ENCODE measurements at places on chromosomes 7 and 10.

DNA sequence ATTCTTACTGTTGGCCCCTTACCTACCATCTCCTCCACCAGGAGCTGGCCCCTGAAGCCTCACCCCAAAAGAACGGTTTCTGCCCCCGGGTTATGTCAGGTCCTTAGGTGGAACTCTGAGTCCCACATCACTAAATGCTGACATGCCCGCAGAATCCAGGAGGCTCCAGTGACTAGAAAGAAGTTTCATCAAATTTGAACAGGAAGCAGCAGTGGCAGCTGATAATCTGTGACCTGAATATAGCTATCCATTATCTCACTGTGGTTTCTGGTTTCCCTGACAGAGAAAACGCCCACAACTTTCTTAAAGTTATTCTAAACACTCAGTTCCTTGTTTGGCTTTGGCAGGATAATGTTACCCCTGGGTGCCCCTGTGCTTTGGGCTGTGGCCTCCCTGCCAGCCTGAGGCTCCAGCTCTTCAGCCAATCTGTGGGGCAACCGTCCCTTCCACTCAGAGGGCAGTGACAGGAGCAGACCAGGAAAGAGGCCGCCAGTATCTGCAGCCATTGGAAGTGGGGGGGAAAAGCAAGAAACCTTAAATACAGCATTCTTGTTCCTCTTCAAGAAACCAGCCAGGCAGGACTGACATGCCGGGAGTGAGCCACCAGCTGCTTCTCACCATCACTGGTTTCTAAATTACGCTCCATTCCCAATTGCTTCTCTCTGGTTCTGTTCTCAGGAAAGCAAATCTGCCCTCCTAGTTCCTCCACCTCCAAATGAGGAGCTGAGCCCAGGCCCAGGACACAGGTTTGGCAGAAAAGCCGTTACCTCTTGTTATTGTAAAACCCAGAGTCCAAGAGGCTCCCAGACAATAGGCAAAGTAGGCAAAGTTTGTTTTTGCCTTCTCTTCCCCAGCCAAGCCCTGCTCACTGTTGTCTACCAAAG lies 41.2 kb upstream of the VCL start:
- DNase-seq = no peak

DNA sequence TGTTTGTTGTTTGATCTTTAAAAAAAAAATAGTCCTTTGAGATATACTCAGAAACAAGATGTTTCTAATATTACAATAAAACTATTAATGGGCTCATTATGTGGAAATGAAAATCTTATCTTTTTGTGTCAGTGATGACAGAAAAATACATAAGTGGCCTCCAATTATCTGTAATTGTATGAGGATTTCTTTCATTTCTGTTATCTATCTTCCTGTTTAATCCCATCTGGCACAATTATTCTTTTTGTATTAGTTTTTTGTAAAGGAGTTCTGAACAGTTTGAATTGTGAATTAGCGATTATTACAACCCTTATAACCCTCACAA lies 270.8 kb downstream of the BBS9 start:
- DNase-seq = no peak

- DNase-seq = no peak
Measured at GRCh38 chr7:91660734-91661356, 219.7 kb downstream of the MTERF1 start.

DNA sequence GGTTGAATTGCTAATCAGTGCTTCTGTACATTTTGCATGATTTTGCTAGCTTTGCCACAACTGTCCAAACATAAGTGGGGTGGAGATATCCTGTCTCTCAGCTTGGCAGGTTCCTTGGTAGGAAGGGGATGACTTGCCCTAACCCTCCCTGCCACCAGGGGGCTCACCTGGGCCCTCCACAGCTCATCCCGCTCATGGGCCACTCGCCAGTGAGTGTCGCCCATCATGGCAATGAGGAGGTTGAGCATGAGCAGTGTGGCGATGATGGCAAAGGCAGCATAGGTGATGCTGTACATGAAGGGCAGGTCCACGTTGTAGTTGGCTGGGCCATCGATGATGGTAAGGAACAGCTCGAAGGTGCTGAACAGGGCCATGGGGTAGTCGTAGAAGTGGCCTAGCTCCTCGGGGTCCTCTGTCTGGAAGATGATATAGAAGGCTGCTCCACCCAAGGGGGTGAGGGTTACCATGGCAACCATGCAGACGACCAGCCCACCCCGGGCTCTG lies 12.2 kb downstream of the TRPV6 start:
- DNase-seq = no peak

DNA sequence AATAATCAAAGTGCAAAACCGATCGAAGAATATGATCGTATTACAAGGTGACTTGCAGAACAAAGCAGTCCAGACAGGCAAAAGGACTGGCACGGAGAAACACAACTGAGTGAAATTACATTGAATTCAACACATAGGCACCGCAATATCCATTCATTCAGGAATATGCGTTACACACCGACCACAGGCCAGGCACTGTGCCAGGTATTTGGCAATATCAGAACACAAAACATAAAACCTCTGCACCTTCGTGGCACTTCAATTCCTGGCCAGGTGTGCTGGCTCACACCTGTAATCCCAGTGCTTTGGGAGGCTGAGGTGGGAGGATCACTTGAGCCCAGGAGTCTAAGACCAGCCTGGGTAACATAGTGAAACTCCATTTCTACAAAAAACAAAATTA lies 187.9 kb downstream of the DIP2C start:
- no peak for DNase-seq

DNA sequence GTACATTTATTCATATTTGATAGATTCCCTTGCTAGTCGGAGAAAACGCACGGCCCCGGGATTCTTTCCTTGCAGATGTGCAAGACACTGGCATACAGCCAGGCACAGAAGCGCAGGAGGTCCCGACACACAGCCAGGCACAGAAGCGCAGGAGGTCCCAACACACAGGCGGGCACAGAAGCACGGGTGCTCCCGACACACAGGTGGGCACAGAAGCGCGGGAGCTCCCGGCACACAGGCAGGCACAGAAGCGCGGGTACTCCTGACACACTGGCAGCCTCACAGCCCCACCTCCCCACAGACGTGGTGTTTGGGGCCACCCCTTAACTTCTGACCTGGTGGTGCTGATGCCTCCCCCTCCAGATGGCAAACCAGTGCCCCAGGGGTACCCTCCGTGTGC lies 237.3 kb downstream of the ZMYND11 start:
- DNase-seq = no peak

DNA sequence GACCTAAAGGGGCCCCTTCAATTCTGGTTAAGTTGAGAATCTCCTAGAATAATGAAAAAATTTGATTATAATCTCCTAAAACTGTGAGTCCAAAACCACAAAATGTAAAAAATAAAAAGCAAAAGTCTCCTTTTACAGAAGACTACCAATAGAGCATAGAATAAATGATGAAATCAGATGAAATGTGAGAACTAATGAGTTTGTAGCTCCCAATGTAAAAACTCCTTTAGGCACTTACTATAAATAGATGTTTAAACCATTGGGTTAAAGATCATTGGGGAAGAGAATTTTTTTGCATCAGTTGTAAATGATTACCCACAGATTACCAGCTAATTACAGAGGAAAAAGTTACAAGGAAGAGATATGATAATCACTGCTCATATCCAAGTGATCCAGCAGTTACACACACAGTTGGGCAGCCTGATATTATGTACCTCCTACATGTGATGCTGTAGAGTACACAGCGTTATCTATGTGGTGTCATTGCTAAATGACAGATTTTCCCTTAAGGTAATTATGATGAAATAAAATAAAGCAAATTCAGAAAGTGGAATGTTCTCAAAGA lies 282.7 kb upstream of the SEMA3D start:
- DNase-seq = no peak

DNA sequence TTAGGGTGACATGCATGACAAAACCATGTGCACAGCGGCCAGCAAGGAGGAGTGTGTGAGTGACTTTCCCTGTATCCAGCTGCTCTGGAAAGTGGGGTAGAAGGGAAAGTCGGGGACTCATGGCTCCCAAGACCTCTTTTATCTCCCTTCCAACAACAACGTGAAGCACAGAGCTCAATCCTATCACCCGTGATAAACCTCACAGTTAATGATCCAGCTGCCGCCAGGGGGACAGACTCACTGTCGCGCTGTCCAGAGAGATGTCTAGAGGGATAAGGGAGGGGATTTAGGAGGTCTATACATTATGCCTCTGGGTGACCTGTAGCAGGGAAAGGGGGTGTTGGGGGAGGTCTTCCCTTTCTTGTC lies 84.0 kb upstream of the SMNDC1 start:
- no peak for DNase-seq

DNA sequence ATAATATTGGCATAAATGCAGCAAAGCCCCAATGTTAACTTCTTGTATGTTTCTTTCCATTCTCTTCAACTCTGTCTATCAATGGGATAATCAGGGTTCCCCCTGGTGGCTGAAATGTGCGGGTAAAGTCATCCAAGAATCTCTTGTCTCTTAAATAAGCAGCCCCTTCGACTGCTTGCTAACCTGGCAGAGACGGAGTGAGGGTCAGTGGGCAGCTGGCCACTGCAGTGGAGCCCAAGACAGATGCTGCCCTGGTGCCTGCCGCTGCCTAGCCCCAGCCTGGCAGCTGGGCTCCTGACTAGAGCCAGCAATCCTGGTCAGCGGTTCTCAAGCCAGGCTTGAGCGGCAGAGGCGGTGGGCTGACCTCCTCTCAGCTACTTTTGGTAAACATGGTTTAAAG lies 248.9 kb downstream of the COBL start:
- no peak for DNase-seq

DNA sequence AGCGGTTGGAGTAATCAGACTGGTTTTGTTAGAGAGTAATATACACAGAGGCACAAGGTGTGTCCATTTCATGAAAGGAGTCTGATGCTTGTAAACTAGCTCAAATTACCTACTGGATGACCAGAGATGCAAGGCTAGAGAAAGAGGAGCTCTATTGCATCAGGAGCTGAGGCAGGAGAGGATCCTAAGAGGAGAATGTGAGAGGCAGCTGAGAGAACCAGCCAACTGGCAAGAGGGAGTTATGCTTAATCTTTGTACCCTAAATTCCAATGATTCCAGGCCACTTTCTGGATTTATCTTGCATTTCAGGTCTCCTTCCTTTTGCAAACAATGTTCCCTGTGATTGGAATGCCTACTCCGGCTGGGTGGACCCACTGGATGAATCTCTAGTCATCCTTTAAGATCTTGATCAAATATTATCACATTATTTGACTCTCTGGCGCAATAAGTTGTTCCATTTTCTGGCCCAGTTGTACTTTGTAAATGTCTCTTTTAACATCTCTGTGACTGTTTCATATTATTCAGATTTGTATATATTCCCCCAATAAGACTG lies 57.5 kb upstream of the PTPN12 start:
- no peak for DNase-seq

DNA sequence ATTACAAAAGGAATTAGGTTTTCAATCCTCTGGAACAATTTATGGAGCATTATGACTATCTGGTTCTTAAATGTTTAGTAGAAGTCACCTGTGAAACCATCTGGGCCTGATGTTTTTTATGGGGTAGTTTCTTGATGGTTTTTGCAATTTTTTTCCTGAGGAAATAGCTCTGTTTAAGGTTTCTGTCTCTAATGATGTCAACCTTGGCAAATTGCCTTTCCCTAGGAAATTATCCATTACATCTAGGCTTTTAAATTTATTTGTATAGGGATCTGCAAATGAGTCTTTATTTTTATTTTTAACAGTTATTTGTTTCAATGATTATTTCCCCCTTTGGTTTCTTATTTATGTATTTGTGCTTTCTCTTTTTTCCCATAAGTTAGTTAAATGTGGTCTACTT lies 222.8 kb downstream of the GALNT17 start:
- DNase-seq = no peak

DNA sequence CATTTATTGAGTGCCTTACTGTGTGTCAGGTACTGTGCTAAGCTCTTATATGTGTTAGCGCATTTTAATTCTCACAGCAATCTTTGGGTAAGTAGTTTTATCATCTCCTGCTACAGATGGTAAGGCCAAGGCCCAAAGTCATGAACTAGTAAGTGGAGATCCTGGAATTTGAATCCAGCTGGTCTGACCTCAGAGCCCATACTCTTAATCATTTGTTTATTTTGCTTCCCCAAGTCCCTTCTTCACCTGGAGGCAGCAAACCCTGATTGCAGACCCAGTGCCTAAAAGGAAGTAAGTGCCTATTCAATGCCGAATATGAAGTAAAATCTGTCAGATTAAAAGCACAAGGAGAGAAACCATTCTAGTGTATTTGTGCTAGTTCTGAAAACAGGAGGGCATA lies 182.9 kb upstream of the TCF7L2 start:
- DNase-seq = no peak

GRCh38 chr10:29438271-29438670 lies 149.4 kb downstream of the LYZL1 start:
- no peak for DNase-seq

- DNase-seq = no peak
Measured at GRCh38 chr10:59387951-59388670, 25.8 kb upstream of the FAM13C start.

GRCh38 chr10:11871466-11871865 lies 48.3 kb downstream of the PROSER2 start:
- DNase-seq = no peak

DNA sequence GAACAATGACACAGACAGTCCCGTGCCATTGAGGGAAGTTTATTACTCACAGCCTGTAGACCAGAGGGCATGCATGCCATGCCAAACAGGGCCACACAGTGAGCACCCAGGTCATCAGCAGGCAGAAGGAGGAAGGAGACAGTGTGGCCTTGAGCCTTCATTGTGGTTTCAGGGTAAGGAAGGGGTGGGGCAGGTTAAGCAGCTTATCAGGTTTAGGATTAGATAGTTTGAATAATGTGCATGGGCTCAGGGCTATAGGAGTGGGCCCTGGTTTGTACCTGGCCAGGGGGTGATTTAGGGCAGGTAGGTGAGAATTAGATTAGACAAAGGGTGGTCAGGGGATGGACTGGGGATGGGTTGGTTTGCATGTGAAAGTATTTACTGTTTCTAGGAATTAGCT lies 67.9 kb downstream of the ADCY1 start:
- DNase-seq = no peak

GRCh38 chr7:17863095-17863808 lies 77.0 kb downstream of the SNX13 start:
- DNase-seq = no peak

GRCh38 chr7:30683816-30684215 lies 1.6 kb upstream of the CRHR2 start:
- no peak for DNase-seq

- no peak for DNase-seq
Measured at GRCh38 chr10:133445268-133445732, 8.4 kb upstream of the SCART1 start.

GRCh38 chr10:96074776-96075175 lies 31.4 kb downstream of the CCNJ start:
- DNase-seq = no peak

DNA sequence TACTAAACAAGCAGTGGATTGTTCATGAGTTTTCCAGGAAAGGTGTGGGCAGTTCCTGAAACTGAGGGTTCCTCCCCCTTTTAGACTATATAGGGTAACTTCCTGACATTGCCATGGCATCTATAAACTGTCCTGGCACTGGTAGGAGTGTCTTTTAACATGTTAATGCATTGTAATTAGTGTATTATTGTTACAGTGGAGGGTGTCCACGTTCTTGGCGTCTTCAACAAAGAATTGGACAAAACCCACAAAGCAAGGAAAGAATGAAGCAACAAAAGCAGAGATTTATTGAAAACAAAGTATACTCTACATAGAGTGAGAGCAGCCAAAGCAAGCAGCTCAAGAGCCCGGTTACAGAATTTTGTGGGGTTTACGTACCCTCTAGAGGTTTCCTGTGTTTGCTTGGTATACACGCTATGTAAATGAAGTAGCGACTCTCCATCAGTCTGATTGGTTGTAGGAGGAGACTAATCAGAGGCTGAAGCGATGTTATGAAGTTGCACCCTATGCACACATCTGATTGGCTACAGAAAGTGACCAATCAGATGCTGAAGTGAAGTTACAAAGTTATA lies 175.2 kb downstream of the NSUN6 start:
- DNase-seq = no peak

All from stimulated activated CD4-positive, alpha-beta T cell treated with anti-CD3 and anti-CD28 coated beads, Interleukin-1b, Interleukin-23, amount 100 ng/mL, for 24 hours (primary cell).